ENCODE measurements at places on chromosomes 7 and 10.
A peak's percentile ranks its signal among the peaks of the same experiment; 100 is the strongest.

- DNase-seq = no peak
These were observed 121.3 kb downstream of the ADCY1 start for GRCh38 chr7:45695249-45695995.

DNA sequence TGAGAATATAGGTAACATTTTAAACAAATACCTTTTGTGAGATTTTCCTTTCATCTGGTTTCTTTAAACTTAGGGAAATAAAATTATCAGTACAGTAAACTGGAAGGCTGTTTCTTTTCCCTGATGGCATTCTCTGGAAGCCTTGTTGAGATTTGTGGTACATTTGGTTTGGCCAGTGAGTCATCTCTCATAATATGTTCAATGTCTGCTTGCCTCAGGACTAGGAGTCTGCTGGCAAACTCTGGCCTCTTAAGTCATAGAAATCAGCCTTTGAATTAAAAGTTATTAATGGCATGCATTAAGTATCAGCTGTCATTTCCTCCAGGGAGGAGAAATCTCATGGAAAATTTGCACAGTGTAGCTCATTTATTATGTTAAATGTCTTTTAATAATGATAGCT is 316.6 kb upstream of the KIAA1217 start:
- DNase-seq = no peak

GRCh38 chr7:116687801-116688201 is 15.8 kb downstream of the MET start:
- DNase-seq = no peak

GRCh38 chr7:47946581-47947354 is 1.5 kb downstream of the PKD1L1 start:
- no peak for DNase-seq

GRCh38 chr10:132110111-132110521 is 44.4 kb downstream of the JAKMIP3 start:
- DNase-seq = no peak

DNA sequence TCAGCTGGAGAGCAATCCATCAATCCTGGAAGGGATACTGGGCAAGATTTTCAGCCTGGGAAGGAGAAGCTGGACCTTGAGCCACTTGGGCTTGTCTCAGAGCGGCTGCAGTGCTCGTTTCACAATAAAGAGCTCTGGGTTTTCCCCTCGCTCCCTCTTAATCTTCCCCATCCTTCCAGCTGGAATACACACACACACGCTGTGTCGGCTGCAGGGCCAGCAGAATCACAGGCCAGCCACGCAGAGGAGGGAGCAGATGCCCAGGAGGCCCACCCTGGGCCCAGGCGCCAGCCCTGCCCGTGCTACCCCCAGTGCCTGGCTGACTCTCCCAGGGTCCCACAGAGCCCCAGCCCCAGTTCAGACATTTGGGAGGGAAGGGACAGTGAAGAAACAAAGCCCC is 255.1 kb downstream of the TNS3 start:
- no peak for DNase-seq

DNA sequence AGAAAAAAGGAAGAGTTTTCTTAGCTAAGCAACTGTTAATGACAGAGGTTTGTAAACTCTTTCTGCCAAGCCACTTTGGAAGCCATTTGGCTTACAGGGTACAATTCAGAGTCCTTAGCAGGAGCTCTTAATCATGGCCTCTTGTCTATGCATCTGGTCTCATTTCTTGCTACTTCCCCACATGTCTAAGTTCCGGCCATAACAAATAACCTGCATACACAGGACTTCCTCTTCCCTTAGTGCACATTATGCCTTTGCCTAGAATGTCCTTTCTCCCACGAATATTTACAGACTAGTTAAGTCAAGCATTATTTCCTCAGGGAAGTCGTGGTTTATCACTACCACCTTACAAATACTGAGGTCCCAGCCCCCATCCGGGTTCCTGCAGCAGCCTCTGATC is 8.6 kb upstream of the UPF2 start:
- no peak for DNase-seq

- DNase-seq = no peak
These were observed 38.8 kb upstream of the PDZD8 start for GRCh38 chr10:117413928-117414618.

GRCh38 chr7:41255716-41256115 is 447.2 kb downstream of the INHBA start:
- DNase-seq = no peak

- DNase-seq = no peak
These were observed 12.6 kb upstream of the COL1A2 start for GRCh38 chr7:94382132-94382531.

GRCh38 chr7:129191272-129191671 is 2.8 kb downstream of the SMO start:
- no peak for DNase-seq

DNA sequence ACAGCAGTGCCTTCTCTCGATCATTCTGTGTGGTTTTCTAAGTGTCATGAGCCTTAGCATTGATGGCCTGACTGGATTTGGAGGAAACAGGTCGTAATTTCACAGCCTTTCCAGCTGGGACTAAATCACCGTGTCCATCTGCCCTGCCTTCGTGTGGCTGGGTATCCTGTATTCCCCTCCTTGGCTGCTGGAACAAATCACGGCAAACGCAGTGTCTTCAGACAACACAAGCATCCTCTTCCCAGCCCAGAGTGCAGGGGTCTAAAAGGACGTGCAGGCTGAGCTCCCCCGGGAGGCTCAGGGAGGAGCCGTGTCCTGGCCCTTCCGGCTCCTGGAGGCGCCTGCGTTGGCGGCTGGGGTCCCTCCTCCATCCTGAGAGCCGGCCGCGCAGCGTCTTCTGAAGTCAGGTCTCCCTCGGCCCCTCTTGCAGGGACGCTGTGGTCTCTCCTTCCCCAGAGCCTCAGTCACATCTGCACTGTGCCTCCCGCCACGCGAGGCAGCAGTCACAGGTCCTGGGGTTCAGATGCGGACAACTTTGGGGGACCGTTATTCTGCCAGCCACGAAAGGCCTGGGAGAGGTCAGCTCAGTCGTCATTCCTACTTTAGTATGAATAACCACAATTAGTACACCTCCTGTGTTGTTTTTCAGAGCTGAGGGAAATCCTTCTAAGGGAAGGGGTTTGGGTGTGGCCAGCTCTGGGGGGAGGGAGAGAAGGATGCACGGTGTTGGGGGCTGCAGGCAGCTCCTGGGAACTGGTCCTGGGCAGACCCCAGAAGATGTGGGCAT is 41.1 kb downstream of the FAM20C start:
- no peak for DNase-seq

DNA sequence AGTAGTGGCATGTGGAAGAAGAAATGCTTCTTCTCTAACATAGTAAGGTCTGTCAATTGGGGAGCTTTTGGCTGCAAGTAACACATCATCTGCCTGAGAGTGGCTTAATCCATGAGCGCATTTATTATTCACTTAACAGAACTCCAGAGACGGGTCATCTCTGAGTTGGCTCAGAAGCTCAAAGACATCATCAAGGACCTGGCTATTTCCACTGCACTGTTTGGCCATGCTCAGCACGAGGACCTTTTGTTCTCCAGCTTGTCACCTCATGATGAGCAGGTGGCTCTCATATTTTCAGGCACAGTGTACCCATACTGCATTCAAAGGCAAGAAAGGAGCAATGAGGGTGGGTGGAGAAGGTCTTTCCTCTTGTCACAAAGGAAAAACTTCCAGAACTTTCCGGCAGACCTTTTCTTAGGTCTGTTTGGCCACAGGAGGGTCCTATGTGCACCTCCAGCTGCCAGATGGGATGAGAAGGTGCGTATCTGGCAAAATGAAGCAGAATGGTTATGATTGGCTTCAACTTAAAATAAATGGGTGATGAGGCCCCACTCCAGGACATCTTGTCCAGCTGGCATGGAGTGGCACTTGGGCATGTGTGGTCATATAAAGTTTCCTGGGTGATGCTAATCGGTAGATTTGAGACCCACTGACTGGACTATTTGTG is 55.6 kb upstream of the SHH start:
- no peak for DNase-seq

DNA sequence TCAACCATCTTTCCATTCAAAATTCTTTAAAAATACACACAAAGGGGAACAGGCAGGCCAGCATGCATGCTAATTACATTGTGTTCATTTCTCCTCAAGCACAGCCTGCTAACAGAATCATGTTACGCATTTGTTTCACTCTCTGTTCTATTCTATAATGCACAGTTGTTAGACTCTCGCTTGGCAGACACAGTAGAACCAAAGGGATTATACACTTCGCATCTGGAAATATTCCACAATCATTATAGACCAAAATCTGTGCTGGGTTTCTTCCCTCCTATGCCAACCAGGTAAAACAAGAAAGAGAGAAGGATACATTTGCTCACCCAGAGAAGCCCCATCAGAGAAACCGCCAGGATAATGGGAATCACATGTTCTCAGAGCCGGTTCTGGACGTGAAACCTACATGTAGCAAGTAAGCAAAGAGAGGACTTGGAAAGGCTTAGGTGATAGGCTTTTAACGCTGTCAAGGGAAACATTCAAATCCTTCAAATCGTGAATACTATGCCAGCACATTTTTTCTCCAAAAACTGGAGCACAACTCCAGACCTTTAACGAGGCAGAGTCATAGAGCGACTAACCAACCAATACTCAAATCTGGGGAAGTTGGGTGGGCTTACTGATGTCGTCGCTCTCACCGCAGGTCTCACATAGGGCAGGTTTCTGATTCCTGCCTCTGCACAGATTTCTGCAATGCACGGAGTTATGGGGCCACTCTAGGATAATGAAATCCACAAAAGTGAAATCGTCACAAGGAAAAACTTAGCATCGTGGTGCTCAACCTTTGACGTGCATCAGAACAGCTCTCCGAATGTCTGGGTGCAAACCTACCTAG is 380.5 kb upstream of the AUTS2 start:
- DNase-seq = no peak

DNA sequence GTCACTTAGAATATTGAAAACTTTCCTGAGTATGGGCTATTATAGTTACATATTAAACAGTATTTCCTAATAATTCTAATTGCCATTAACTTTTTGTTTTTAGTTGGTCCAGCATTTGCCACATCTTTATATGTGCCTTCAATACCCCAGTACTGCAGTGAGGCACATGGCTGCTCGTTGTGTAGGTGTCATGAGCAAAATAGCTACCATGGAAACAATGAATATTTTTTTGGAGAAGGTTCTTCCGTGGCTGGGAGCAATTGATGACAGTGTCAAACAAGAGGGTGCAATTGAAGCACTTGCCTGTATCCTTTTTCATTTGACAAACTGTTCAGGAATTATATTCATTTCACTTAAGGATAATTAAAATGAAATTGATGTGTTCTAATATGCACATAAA is 72.7 kb downstream of the BTAF1 start:
- DNase-seq = no peak

- DNase-seq = no peak
These were observed 48.6 kb upstream of the PDGFA start for GRCh38 chr7:568031-568951.

DNA sequence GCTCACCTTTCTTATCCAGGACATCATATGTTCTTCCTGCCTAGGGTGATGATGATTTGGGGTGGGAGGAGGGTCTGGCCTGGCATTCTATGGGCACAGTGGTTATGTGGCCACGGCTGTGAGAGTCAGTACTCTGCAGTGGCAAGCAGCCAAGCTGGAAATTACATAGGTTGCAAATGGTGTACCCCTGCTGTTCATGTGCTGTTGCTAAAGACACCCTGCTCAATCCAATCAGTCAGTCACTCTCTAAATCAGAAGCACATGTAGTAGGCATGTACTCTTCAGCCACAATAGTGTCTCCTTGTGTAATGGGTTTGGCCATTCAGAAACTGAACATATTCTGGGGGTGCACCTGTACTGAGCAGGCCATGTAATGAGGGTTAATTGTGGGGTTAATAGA is 449.1 kb upstream of the ANKRD30A start:
- DNase-seq = no peak

- no peak for DNase-seq
These were observed 237.3 kb downstream of the AHR start for GRCh38 chr7:17535776-17536175.

DNA sequence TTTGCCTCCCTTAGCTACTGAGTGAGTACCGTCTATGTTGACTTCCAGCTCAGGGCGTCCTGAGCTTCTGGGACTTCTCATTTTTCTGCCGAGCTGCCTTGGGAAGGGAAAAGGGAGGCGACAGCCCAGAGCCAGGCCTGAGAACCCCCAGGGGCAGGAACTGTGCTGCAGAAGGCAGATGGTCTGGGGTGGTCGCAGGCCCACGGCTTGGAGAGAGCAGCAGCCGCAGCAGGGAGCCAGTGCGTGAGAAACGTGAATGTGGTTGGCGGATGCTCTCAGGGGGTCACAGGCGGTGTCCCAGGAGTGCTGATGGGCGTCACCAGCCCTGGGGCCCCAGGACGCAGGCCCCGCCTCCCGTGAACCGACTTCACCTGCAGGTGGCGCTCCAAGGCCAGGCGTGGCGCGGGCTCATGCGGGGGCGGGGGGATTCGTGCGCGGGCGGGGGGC is 9.2 kb upstream of the PWWP2B start:
- DNase-seq = peak; percentile 41

DNA sequence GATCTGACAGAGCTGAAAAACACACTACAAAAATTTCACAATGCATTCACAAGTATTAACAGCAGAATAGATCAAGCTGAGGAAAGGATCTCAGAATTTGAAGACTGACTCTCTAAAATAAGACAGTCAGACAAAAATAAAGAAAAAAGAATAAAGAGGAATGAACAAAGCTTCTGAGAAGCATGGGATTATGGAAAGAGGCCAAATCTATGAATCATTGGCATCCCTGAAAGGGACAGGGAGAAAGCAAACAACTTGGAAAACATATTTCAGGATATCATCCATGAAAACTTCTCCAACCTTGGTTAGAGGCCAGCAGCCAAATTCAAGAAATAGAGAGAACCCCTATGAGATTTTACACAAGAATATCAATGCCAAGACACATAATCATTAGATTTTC is 804.8 kb upstream of the IGFBP3 start:
- no peak for DNase-seq

- DNase-seq = no peak
These were observed 63.3 kb upstream of the KMT2E start for GRCh38 chr7:104950754-104951153.

DNA sequence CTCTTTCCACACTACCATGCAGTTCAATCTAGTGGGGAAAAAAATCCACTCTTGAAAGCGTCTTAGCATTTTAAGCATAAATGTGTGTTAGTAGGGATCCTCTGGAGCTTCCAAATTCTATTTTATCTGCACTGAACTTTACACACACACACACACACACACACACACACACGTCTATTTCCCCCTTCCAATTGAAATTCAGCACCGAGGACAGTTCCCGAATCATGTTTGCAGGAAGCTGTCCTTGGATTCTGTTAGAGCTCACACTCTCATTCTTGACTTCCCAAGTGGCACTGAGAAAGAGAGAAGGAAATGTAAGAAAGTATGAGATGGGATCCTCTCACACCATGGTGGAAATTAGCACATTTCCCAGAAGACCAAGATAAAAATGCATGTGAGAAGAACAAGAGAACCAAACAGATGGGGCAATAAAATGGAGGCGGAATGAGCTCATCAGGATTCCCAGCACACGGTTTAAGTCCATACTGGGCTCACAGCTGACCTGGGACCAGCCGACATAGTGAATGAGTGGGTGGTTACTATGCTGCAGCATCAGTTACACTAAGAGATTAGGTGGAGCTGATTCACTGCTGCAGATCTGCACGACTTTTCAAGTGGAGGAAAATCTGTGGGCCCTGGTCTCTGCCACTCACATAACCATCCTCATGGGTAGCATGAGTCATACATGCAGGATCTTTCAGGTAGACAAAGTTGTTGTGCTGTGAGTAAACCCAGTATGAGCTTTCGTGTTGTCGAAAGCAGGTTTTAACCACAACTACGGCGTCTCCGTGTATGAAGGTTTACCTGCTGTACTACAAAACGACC is 3.3 kb upstream of the NPTX2 start:
- no peak for DNase-seq

GRCh38 chr7:17405786-17406185 is 107.3 kb downstream of the AHR start:
- DNase-seq = no peak
